ENCODE measurements at places on chromosomes 6 and 20.

DNA sequence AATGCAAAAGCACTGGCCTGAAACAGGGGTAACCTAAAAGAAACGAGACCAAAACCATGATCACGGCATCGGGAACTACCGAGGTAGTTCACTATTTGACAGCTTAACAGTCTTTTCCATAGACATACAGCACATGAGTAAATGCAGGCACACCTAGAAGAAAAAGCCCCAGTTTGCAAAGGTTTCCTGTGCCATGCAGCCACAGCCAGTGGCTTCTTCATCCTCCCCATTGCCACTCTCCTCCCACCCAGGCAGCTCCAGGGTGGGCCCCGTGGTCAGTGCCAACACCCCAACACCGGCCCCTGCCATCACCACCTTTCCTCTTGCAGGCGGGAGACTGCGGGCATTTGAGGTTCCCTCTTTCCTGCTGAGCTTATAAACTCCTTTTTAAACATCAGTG lies 115.4 kb downstream of the SLC23A2 start:
- no peak for DNase-seq

GRCh38 chr6:157808405-157808950 lies 14.6 kb upstream of the SNX9 start:
- DNase-seq = no peak

DNA sequence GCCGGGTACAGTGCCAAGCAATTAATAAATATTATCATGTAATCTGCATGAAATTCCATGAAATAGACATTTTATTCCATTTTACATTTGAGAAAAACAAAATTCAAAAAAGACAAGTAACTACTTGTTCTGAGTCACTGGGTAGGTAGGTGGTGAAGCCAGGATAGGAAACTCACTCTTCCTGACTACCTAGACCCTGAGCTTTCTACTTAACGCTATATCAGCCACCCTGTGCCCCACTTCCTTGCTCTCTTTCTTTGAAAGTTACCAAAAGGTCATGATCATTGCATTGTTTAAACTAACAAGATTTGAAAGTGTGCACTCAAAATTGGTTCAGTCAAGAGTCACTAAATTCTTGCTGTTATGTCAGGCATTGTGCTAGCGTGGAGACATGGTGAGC lies 235.7 kb downstream of the CD83 start:
- no peak for DNase-seq

DNA sequence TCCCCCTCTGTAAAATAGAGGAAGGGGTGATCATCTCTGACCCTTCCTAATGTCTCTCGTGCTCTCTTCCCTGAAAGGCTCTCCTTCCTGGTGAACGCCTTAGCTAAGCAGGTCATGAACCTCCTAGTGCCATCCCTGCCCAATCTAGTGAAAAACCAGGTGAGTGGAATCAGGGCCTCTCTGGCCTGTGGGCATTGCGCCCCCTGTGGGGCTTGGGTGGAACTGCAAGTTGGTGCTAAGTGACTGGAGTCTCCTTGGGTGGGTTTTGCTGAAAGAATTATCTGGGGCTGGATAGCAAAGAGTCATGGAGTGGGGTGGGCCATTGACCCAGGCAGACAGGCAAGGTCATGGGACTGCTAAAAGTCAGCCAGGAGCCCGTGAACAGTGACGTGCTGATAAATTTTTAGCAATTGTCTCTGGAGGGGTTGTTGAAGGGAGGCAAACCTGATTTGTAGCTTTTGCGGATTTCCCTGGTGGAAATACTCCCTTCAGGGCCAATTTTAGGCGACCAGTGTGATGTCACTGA lies 8.9 kb downstream of the BPIFB1 start:
- DNase-seq = no peak

DNA sequence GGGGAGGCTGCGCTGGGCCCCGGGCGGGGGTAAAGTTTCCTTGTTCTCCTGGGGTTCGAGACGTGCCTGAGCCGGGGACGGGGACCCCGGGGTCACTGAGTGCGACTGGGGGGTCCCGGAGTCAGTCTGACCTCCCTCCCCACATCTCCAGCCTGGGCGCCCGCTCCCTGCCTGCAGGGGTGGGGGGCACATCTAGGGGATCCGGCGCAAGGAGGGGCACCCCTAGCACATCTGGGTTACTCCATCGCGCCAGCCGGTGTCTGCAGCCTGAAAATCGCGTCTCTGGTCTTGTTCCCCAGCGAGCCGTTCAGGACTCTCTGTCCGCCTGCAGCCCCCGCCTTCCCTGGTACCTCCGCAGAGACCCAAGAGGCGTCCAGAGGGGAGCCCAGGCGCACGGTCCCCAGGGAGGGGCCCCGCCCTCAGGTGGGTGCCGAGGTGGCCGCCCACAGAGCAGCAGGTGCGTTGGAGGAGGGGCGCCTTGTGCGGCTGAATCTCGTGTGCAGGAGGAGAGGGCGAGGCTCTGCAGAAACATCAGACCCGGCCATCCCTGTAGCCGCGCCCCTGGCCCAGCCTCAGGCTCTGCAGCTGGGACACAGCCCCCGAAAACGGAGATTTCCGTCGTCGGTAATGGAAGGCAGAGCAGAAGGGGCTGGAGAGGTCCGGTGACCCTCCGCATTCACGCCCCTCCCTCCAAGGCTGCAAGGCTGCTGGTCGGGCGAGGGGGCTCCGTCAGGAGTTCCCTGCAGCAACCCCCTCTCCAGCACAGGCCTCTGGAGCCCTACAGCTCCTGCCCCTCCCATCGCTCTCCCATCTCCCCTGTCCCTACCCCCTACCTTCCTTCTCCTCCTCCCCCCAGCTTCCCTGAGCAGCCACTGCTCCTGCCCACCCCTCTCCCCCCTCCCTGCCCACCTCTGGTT lies 628 bp upstream of the CHRNA4 start:
- no peak for DNase-seq

- no peak for DNase-seq
Measured at GRCh38 chr6:38307740-38308139, 332.0 kb downstream of the BTBD9 start.

DNA sequence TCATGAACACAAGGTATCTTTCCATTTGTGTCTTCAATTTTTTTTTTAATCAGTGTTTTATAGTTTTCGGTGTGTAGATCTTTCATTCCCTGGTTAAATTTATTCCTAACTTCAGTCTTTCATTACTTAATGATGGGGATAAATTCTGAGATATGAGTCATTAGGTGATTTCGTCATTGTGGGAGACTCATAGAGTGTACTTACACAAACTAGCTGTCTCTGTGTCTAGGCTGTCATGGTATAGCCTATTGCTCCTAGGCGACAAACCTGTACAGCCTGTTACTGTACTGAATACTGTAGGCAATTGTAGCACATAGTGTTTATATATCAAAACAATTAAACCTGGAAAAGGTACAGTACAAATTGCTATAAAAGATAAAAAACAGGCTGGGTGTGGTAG lies 42.1 kb downstream of the SMAP1 start:
- no peak for DNase-seq

- DNase-seq = no peak
Measured at GRCh38 chr6:132418235-132418965, 17.1 kb upstream of the MOXD1 start.

DNA sequence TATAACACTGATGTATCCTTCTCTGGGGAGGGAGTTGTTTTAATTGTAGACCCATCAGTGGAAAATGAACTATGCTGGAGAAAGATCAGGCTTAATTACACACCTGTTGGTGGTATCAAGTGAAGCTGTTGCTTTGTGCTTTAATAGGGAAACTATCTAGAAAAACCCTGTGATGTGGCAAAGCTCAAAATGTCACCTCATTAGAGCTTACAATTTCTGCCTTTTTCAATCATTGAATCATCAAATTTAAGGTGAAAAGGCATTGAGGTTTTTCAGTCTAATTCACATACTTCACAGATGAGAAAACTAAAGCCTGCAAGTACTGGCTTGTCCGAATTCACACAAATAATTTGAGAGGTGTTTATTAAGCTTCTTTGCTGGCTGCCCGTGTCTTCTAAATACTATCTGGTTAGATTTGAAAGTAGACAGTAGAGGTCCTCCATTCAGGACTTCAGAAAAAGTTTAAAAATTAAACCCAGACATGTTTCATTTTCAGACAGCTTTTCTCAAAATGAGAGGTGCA lies 143.3 kb upstream of the MAP3K7 start:
- DNase-seq = no peak

GRCh38 chr6:129448965-129449364 lies 261.0 kb downstream of the ARHGAP18 start:
- DNase-seq = no peak
